ENCODE measurements at places on chromosomes 16 and 17.

GRCh38 chr16:86932130-86932982 lies 354.0 kb downstream of the FOXL1 start:
- no peak for DNase-seq

- no peak for DNase-seq
Observed at GRCh38 chr16:1486551-1487390, 2.0 kb downstream of the PTX4 start.

DNA sequence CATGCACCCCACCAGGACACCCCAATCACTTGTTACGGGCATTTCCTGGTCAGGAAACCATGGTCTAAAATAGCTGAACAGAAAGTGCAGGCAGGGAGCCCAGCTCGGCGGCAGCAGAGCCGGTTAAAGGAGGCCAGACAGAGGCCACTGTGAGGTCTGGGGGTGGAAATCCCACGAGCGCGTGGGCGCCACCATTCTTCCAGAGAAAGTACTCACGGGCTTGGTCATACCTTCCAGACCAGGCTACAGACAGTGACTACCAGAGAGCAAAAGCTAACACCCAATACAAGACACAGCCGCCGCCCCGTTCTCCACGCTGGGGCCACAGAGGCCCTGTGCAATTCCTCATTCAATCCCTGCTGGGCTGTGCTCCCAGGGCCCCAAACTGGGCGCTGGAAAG lies 11.9 kb downstream of the CEP131 start:
- no peak for DNase-seq

- peak; percentile 24 for DNase-seq
Observed at GRCh38 chr16:21656795-21657768, 4.7 kb upstream of the IGSF6 start.

GRCh38 chr17:48944515-48945260 lies at the start of gene SNF8:
TSS of gene SNF8 (minus strand) at chr17:48944842. CDS start at chr17:48944734, 108 bp downstream.
- DNase-seq = peak; percentile 75

- DNase-seq = peak; percentile 40
Observed at GRCh38 chr16:20849589-20850390, 43.5 kb downstream of the REXO5 start.

DNA sequence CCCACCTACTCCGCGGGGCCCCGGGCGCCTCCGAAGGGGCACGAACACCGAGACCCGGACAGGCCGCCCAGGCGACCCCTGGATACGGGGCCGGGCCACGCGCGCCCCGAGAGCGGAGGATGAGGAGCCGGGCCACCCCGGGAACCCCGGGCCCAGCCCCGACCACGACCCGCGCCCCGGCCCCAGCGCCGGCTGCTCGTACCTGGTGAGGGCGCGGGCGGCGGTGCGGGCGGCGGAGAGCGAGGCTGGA lies 192 bp downstream of the FASN start:
- DNase-seq = no peak

- DNase-seq = no peak
Observed at GRCh38 chr17:59651346-59651745, 31.7 kb downstream of the CLTC start.

GRCh38 chr16:66849021-66849420 lies 4.8 kb downstream of the CA7 start:
- DNase-seq = no peak

DNA sequence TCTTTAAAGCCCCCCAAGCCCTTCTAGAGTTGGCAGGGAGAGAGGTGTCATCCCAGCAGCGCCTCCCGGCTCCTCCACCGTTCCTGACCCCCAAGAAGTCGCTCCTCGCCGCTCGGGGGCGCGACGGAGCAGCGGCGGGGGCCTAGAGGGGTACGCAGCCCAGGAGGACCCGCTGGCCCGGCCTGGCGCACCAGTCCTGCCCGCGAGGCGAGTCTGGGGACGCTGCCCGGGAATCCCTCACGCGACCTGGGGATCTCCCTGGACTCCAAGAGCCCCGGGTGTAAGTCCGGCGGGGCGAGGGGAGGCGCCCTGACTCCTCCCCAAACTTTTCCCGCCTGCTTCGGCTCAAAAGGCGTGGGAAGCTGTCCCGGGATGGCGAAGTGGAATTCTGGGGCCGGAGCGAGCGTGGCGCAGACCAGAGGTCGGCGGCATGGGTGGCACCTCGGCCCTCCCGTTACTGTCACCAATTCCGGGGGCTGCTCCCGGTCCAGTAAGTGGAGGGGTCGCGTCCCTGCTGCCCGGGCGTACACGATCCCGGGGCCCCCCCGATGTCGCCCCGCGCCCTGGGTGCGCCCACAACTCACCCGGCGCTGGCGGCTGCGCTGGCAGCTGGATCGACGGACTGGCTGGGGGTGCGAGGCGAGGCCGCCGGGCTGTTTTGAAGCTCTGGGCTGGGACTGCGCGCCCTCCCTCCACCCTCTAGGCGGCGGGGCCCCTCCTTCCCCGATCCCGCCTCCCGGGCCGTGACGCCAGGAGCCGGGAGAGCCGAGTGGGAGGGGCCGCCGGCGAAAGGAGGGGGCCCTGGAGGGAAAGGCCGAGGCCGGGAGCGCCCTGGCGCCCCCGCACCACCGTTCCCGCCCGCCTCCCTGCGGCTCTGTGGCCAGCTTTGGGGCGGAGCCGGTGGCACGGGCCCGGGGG lies at the start of gene EMP2:
EMP2 (minus strand) TSS at position 634 of the 918 bp plus-strand sequence. CDS start 32,981 bp downstream, outside the sequence.
- peak; percentile 51 for DNase-seq

- DNase-seq = no peak
Observed at GRCh38 chr17:17712268-17712924, 31.1 kb downstream of the RAI1 start.

- no peak for DNase-seq
Observed at GRCh38 chr17:45394564-45394912, 38.1 kb downstream of the ARHGAP27 start.

- DNase-seq = no peak
Observed at GRCh38 chr17:48672340-48672739, 46.2 kb upstream of the HOXB9 start.

DNA sequence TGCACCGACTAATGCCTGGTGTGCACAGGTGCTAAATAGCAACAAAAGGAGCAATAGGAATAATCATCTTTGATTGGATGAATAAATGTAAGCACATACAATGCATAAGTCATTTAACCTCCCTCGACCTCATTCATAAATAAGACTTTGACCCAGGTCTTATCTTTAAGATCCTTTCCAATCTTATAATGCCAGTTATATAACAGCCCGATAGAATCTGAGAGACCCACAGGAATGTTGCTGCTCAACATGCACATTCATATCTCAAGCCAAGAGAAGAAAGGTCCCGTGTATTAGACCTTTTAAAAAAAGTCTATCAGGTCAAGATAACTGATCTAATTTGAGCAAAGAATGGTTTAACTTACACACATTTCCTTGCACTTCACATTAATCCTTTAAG lies 146.8 kb upstream of the SOX9 start:
- no peak for DNase-seq

GRCh38 chr17:40849723-40850122 lies 17.3 kb downstream of the KRT12 start:
- DNase-seq = no peak

- no peak for DNase-seq
Observed at GRCh38 chr16:60060731-60061130, 1326.6 kb upstream of the GOT2 start.

- DNase-seq = peak; percentile 28
Observed at GRCh38 chr17:55285340-55286301, 20.9 kb downstream of the HLF start.

- no peak for DNase-seq
Observed at GRCh38 chr17:17414341-17414805, 62.4 kb upstream of the MED9 start.

- no peak for DNase-seq
Observed at GRCh38 chr17:2841606-2842005, 45.4 kb downstream of the RAP1GAP2 start.

DNA sequence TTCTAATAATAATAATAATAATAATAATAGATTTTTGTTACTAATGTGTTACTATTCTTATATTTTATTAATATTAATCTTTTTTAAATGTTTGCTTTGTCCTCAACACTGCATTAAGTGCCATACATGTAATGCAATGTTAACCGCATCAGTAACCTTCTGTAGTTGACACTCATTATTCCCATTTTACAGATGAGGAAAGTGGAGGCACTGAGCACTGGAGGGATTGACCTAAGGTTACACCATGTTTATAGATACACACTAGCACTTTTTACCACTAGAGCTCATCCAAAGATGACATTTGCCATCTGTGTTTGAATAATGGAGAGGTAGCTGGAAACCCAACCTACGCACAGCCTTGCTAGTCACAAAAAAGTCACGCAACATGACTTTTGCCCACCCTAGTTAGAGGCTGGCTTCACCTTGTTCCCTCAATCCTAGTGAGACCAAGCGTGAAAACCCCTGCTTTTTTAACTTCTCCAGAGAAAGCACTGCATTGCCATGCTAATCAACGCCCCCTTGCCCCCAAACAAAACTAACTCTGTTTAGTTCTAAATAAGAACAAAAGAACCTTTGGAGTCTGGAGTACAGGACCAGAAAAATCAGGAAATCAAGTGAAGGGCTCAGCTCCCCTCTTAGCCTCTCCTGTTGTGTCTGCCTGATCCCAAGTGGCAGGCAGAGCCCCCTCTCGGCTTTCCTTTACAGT lies 2.3 kb downstream of the ARSG start:
- DNase-seq = no peak

DNA sequence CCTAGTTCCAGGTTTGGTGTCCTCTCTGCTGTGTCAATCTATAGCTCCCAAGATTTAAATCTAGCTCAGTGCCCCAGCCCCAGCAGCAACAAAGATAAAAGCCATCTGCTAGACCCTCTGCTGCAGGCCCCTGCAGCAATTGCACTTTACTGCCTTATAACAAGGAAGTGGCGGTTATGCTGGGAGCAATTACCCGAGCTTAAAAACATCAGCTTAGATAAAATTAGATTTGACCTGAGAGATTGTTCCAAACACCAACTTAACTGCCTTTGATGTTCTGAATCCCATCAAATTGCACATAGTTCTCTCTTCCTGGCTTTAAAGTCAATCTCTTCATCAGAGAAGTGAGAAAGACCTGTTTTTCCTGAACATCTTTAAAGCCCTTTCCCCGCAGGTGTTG lies 62.4 kb upstream of the SHISA6 start:
- no peak for DNase-seq

- DNase-seq = no peak
Observed at GRCh38 chr17:17860766-17861107, 24.0 kb upstream of the SREBF1 start.
